SK-MEL-5 (cell line): ENCODE measurements at places on chromosomes 13 and 19.

DNA sequence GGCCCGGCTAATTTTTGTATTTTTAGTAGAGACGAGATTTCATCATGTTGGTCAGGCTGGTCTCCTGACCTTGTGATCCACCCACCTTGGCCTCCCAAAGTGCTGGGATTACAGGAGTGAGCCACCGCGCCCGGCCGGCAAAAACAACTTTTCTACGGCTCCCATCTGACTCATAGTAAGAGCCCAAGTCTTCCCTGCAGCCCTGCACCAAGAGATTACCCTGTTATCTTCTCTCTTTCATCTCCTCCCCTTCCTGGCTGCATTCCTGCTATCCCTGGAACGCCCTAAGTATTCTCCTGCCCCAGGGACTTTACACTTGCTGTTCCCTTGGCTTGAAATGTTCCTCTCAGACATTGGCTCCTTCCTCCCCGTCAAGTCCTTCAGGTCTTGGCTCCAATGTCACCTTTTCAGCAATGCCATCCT is 6.6 kb downstream of the AP2S1 start:
- no peak for DNase-seq

DNA sequence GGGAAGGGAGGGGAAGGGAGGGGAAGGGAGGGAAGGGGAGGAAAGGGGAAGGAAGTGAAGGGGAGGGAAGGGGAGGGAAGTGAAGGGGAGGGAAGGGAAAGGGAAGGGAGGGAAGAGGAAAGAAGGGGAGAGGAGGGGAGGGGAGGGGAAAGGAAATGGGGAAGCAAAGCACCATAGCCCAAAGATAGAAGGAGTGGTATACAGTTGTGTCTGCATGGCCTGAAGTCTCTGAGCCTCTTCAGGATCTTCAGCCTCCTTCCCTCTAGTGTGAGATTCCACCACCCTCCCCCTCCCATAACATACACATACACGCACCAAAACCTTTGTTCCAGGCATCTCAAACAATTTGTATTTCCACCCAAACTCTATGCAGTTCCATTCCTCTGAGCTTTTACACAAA is 96.2 kb upstream of the SERP2 start:
- no peak for DNase-seq

GRCh38 chr19:48614436-48615230 is at the start of gene FAM83E:
Gene FAM83E, minus strand, starts transcription at chr19:48615076. Its CDS starts 1,704 bp downstream, at chr19:48613372.
- DNase-seq, result no peak

GRCh38 chr13:100825557-100825956 is 151.0 kb upstream of the TMTC4 start:
- no peak for DNase-seq

GRCh38 chr13:99331881-99332293 is 24.7 kb upstream of the GPR183 start:
- no peak for DNase-seq
